ENCODE measurements at places on chromosomes 6 and 20.

DNA sequence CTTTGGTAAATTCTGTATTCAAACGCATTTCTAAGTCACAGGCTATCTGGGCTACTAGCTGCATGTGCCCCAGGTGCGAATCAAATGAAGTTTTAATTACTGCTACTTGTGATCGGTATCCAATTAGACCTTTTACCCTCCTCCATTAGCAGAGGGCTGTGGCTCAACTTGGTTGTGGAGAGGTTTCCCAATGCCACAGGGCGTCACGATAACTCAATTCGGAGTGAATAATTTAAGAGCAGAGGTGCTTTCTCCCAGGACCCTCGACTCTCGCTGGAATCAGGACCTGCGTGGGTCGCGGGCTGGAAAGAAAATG, 640 bp downstream of the SAYSD1 start:
- DNase-seq, result no peak

GRCh38 chr20:63456429-63457284, 15.8 kb downstream of the KCNQ2 start:
- no peak for DNase-seq

- DNase-seq, result no peak
Measured at GRCh38 chr6:26350858-26351543, 14.0 kb upstream of the BTN3A2 start.

- no peak for DNase-seq
Measured at GRCh38 chr20:41428285-41428684, 61.7 kb upstream of the EMILIN3 start.

Measured in activated CD8-positive, alpha-beta memory T cell treated with anti-CD3 and anti-CD28 coated beads for 48 hours (primary cell).